ENCODE measurements at places on chromosomes 5 and 9. TPM values are rescaled to one million over a fixed set of nuclear protein-coding genes. Genes with fewer than 3 reads are reported as not detected.
A peak's percentile ranks its signal among the peaks of the same experiment; 100 is the strongest.

GRCh38 chr5:169670769-169671525 lies 33.9 kb downstream of the DOCK2 start:
- DNase-seq, result no peak

DNA sequence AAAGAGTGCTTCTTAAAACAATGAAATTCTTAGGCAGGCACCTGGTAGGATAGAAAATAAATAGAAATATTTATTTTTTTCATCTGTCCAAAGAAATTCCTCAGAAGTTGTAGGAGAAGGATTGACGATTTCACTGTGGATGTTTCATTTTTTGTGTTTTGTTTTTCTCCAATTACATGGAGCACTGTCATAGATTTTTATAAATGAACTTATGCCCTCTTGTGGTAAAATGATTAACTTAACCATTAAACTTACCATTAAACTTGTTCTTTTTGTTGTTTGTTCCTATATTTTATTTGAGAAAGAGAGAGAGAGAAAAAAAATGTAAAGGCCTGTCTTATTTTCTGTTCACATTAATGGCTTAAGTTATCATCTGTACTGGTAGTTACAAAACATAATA lies 339.2 kb downstream of the PRR16 start:
- peak; percentile 15 for DNase-seq

Gene FAM53C
- 37.4 TPM for total RNA-seq

DNA sequence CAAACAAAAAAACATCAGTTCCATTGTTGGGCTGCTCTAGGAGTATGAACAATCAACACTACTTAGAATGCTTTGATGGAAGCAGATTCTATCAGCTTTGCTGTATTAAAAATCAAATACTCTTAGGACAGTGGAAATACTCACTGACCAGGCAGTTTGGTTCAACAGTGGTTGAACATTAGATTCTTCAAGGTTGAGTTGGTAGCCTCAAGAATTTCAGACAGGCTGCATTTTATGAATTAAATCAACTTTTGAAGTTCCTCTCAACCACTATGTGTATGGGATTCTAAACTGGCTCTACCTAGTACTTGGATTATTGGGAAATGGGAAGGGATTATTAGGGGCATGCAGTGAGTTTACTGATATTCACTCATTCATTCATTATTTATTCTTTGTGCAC lies 35.0 kb downstream of the ACTBL2 start:
- no peak for DNase-seq

GRCh38 chr9:4117835-4118610 lies 181.8 kb downstream of the GLIS3 start:
- no peak for DNase-seq

DNA sequence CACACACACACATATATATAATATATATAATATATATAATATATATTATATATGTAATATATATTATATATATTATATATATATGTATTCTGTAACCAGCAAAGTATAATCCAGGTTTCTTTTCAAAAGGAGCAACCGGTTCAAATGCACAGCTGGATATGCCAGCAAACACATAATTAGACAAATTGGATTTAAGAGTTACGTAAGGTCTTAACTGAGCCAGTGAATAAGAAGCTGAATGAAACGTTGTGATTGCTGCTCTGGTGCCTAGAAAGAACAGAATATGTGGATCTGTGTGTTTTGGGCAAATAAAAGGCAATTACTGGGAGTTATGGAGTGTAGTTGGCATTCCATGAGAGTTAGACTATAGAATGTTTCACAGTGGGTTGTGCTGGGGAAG lies 178.1 kb downstream of the SLF1 start:
- DNase-seq, result no peak

Gene BTNL9
- total RNA-seq, result 0.13 TPM

GRCh38 chr9:111853450-111853827 lies 43.2 kb upstream of the UGCG start:
- no peak for DNase-seq

Gene HARS1
- total RNA-seq, result 104 TPM

GRCh38 chr9:80320480-80320879 lies 748.7 kb downstream of the TLE4 start:
- no peak for DNase-seq

DNA sequence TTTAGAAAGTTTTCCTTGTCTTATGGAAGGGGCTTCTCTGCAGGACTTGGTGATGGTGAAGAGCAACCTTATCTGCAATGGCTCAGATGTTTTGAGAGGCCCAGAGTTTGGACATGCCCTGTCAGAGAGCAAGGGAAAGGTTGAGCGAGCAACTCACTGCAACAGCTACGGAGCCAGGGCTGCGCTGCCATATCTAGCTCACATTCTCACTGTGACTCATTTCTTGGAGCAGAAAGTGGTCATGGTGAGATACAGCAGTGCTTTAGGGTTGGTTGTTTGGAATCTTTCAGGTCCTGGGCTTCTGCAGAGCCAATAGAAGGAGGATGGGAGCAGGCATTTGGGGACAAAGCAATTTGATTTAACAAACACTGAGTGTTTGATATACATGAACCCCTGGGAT lies 12.3 kb downstream of the GLRA1 start:
- no peak for DNase-seq

- peak; percentile 33 for DNase-seq
Observed at GRCh38 chr9:136093995-136094881, 851 bp downstream of the NACC2 start.
